NCI-H774 (cell line): ENCODE measurements at places on chromosomes 12 and 14.

DNA sequence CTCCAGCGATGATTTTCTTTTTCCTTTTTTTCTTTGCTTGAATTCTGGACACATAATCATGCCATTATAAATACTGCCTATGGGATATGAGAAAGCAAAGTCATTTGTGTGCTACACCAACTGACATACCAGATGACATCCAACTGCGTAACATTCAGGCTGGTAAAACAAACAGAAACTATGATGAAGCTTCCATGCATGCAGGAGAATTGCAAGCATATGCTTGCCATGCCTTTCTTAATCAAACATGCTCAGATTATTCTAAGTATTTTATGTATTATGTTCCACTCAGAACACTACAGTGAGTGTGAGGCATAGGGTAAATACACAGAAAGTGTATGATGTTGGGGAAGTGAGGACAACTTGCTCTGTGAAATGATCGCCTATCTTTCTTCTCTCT lies 97.4 kb downstream of the C12orf50 start:
- no peak for DNase-seq

DNA sequence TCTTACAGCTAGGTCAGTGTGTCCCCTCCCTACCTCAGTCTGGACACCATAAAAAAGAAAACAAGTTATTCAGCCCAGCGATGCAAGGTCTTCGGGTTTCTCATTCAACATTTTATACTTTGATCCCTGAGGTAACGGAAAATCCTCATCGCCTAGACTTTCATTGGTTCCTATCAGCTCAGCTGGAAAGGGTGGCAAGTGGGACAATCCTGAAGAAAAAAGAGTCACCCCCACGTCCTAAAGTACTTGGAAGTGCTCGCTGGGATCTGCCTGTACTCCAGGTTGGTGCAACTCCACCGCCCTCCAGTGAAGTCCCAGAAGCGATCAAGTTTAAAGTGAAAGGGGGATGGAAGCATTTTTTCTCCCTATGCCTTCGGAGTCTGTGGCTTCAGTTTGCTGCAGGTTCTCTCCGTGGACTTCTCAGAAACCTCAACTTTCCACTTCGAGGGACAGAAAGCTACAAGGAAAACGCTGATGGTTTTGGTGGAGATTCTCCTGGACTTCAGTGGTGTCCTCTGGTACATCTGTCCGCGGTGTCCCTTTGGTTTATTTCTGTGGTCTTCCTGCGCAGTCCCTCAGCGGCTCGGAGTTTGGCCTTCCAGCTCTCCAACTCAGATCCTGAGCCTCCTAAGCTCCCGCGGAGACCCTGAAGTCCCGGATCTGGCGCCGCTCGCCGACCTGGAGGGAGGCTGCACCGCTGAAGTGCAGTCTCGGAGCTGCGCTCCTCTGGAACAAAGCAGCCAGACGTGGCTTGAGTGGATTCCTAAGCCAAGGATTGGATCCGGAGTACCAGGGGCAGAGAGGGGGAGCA lies 1.8 kb upstream of the LRFN5 start:
- peak; percentile 87 for DNase-seq

DNA sequence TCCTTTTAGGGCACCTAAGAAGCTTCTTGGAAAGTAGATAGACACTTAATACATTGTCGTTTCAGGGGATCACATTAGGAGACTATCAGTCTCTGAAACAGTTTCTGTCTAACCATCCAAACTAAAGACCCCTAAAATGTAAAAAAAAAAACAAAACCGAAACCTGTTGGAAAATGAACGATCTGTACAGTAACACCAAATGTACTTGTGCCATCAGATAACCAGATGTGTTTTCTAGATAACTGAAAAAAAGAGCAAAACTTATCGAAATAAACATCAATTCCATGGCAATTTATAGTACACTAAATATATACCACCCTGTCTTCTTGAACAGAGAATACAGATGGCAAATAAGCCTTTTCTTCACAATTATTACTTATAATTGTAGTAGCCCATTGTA lies 2.1 kb downstream of the LDHB start:
- DNase-seq = no peak

- DNase-seq = no peak
Observed at GRCh38 chr14:49767270-49767570, 733 bp upstream of the KLHDC2 start.

DNA sequence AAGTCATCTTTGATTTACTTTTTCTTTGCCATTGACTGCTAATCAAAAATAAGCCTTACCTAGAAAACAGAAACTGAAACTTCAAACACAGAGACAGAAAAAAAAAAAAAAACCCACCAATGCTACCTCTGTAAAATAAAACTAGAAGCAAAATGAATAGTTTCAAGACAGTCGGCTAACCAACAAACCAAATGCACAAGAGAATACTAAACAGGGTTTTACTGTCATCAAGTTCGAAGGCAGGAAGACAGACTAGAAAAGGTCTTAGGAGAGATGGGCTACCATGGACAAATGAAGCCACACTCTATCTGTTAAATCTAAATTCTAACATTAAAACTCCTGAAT lies 59.5 kb downstream of the SEL1L start:
- no peak for DNase-seq

DNA sequence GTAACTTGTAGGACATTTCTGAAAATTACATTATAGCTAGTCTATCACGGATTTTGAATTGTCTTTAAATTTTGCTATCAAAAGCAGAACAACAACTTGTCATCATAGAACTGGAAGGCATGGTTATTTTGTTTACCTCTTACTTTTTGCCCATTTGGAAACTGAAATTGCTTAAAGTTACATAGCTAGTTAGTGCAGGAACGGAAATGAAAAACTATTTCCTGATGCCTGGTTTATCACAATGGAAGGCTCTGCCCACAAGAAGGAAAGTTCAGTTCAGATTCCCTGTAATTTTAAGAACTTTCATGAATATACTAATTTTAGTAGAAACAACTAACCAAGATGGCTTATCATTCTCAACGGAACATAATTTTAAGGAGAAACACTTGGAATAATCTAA lies 427.7 kb downstream of the RAD51B start:
- DNase-seq = no peak

DNA sequence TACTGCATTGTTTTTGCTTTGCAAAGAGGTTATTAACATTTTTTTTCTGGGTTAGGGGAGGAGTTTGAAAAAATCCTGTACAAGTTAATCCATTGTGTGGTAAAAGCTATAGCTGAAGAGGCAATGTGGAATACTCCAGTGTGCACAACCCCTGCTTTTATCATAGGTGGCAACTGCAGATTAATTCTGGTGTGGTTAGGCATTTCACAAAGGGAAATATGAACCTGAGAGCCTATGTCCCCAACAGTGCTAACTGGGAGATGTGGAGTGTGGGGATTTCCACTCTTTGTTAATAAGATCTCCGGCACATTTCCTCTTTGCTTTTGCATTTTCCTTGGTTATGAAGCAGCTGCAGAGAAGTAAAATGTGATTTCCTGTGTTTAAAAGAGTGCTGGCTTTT lies 33.6 kb downstream of the PRORP start:
- DNase-seq = no peak

GRCh38 chr14:84340938-84341337 lies 1189.0 kb upstream of the FLRT2 start:
- DNase-seq = no peak

DNA sequence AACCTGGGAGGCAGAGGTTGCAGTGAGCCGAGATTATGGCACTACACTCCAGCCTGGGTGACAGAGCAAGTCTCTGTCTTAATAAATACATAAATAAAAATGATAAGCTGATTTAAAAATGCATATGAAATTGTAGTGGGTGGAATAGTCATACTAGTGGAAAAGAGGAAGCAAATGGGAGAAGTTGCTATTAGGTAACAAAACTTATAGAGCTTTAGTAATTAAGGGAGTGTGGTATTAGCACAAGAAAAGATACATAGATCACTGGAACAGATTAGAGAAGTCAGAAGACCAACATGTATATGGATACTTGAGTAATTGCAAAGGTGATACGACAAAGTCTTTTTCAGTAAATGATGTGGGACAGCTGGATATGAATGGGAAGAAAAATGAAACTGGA lies 26.5 kb downstream of the TECPR2 start:
- no peak for DNase-seq

- peak; percentile 87 for DNase-seq
Observed at GRCh38 chr14:20609215-20610001, 18.2 kb upstream of the RNASE12 start.

DNA sequence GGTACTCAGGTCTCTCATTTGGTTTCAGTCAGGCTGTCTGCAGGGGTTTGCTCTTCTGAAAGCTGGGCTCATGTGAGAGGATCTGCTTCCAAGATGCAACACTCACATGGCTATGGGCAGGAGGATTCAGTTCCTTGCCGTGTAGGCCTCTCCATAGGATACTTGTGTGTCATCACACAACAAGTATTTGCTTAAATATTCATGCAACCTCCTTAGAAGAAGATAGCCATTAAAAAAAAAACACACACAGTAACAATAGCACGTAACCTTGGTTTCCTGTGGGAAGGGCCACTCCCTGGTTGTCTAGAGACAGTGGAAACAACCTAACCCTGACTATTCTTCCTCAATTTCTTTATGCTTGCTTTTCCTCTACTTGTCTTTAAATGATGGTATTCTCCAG lies 31.8 kb upstream of the CLEC4E start:
- DNase-seq = no peak

- DNase-seq = no peak
Observed at GRCh38 chr12:79685068-79685467, 5.7 kb downstream of the PAWR start.

- no peak for DNase-seq
Observed at GRCh38 chr12:95859947-95860850, 1.4 kb downstream of the SNRPF start.

DNA sequence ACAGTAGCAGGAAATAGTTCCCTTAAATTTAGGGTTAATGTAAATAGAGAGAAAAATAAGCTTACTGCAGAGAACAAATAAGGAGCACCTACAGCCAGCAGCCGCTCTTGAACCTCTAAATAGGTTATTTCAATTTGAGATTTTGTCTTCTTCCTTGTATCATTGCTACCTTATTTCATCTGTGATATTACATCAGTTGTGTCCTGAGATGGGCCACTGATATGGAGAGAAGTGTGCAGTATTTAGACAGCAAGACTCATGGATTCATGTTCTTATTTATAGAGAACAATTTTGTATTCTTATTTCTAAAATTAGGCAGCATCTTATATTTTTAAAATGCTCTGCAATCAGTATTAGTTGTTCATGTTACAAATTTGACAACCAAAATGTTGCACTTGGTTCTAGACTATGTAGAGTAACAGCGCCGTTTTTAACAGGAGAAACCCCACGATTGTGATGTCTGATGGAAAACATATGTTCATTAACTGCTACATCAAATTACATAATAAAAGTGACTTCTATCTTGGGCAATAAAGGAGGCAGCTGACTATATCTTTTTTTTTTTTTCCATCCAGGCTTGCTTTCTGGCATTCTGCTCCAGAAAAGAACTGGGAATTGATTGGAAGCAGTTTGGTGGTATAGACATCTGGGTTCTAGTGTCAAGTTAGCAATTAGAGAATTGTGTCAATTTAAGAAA lies 117.9 kb downstream of the CAND1 start:
- DNase-seq = no peak
